ENCODE measurements at places on chromosomes 7 and 10.

- DNase-seq: no peak
Measured at GRCh38 chr7:98618786-98619185, 1.7 kb downstream of the NPTX2 start.

DNA sequence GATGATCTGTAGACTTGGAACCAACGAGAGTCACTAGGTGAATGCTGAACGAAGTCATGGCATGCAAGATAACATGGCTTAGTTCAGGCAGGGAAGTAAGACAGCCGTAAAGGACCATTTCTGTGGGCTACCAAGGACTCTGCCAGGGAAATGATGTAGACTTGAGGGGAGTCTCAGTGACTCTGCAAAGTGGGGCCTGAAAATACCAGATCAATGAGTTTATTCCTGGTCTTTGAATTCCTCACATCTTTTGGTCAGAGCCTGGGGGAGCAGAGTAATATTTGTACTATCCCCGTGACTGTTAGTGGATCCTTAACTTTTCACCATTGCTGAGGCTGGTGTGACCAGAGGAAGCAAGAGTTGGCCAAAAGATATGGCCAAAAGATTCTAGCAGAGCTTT is 60.7 kb upstream of the INHBA start:
- DNase-seq: no peak

GRCh38 chr10:60148266-60148840 is 241.3 kb downstream of the ANK3 start:
- no peak for DNase-seq

DNA sequence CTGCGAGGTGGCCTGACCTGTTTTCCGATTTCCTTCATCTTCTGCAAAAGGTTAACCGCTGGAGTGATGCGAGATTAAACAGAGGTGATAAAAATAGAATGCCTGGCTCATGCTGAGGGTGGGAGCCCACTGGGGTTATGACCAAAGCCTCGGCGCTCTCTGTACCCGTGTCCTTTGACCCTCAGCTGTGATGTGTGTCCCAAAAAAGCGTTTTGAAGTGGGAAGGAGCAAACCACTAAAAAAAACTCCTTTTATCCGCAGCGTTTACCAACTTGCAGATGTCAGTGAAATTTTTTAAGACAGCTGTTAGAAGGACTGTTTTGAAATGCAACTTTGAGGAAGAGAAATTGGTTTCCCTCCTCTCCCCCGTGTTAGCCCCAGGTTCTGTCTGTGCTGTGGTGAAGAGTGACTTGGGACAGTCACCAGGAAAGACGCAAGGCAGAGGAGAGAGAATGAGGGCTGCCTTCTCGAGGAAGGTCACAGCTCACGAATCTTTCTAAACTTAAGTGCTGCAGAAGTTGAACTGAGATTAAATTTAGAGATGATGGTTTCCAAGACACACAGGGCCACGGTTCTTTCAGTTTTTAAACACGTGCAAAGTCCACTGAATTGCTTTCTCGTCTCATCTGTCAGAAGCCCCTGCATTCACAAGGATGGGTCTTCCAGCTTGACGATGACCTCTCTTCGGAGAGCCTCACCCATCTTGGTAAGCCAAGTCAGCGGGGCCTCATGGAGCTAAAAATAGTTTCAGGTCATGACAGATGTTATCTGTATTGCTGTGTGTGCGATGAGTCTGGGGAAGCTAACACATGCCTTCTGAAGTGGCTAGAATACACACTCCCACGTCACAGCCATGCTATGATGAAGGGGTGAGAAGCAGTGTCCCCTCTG is 27.6 kb downstream of the AMZ1 start:
- DNase-seq: no peak

- no peak for DNase-seq
Measured at GRCh38 chr10:74072503-74072902, 74.6 kb downstream of the VCL start.

DNA sequence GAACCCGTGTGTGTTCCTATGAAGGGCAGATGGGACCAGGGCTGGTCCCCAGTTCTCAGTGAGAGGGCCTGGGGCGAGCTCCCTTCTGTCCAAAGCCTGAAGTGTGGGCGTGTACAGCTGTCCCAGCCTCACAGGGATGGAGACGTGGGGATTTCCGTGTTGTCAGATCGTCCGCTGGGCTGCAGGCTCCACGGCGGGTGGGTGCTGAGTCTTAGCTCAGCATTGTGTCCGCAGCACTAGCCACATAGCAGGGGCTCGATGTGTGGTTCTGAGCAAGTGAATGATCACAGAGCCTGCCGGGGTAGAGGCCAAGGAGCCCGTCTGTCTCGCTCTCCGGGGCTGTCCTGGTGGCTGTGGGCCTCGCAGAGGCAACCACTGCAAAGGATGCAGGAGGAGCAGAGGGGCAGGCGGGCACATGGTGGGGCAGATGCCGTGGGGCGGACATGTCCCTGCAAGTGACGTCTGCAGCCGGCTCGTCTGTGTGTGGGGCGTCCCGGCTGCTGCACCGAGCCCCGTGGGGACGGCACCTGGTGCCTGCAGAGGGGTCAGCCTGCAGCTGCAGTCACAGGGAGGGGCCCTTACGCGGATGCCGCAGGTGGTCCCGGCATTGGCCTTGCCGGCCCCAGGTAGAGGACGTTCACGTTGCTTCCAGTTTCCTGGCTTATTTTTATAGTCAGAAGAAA is 30.9 kb downstream of the FAM20C start:
- no peak for DNase-seq

DNA sequence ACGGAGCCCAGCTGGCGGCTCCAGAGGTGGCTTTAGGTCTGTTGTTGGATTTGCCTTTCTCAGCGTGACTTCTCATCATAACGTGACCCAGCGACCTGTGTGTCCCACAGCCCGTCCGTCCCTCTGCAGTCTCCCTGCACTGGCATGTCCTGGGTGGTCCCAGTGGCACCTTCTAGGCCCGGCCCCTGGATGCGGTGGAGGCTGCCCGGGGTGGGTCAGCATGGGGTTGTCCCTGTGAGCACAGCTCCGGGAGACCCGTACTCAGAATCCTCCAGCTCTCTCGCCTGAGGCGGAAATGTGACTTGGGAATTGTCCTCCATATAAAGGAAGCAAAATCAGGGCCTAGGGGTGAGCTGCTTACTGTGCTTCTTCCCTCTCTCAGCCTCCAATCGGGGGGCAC is 25.6 kb upstream of the AP5Z1 start:
- DNase-seq: no peak

- peak; percentile 71 for DNase-seq
Measured at GRCh38 chr10:69327463-69328379, 49.4 kb downstream of the HK1 start.

DNA sequence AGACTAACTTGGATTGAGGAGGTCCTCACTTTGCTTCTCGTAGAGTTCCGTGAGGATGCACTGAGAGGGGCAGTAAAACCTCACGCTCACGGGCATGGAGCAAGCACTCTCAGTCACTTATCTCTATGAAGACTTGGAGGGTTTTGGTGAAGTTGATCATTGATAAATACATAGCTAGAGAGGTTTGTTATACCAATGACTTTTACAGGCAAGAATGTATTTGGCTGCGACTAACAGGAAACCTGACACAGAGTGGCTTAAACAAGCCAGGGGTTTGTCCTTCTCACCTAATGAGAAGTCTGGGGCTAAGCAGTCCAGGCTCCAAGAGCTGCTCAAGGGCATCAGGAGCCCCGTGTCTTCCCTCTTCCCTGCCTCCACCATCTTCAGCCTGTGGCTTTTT is 6.1 kb downstream of the BICC1 start:
- no peak for DNase-seq

DNA sequence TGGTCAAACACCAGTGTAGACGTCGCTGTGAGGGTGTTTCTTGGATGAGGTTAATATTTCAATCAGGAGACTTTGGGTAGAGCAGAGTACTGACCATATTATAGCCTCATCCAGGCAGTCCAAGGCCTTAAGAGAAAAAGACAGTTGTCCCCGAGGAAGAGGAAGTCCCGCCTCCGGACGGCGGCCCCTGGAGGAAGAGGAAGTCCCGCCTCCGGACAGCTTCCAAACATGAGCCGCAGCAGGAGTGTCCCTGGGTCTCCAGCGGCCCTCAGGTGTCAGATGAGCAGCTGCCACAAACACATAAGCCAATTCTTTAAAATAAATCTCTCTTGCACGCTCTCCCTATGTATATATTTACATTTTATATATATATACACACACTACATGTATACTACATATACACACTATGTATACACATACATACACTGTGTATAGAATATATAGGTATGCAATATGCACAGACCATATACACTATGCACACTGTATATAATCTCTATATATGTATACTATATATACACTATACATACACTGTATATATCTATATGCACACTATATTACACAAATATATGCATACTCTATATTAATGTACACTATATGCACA is 37.5 kb downstream of the PWWP2B start:
- DNase-seq: no peak

DNA sequence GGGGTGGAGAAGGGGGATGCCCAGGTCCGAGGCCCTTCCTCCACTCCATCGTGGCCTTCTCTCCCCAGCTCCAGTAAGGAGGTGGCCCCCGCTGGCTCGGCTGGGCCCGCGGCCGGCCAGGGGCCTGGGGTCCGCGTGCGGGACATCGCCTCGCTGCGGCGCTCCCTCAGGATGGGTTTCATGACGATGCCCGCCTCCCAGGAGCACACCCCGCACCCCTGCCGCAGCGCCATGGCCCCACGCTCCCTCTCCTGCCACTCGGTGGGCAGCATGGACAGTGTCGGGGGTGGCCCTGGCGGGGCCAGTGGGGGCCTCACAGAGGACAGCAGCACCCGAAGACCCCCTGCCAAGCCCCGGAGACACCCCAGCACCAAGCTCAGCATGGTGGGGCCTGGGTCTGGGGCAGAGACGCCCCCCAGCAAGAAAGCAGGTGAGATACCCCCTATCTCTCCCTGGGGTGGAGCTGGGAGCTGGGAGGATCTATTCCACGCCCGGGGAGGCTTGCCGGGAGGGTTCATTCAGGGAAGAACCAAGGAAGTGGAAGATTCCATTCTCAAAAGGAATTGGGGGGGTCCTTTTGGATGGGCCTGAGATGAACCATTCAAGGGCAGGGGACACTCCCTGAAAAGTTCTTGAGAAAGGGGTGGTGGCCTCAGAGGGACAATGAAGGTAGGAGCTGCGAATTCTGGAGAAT is 3.2 kb downstream of the NYAP1 start:
- DNase-seq: no peak

- no peak for DNase-seq
Measured at GRCh38 chr10:10845826-10846503, 171.7 kb upstream of the CELF2 start.

GRCh38 chr10:14468023-14468441 is 137.3 kb upstream of the FRMD4A start:
- DNase-seq: no peak

- no peak for DNase-seq
Measured at GRCh38 chr7:22252936-22253536, 103.9 kb downstream of the RAPGEF5 start.

- peak; percentile 33 for DNase-seq
Measured at GRCh38 chr7:30682212-30683083, at the start of gene CRHR2. Gene CRHR2 (minus strand): TSS chr7:30682456. CDS start chr7:30682280, 176 bp downstream.

GRCh38 chr7:434891-435629 is 84.6 kb downstream of the PDGFA start:
- no peak for DNase-seq

DNA sequence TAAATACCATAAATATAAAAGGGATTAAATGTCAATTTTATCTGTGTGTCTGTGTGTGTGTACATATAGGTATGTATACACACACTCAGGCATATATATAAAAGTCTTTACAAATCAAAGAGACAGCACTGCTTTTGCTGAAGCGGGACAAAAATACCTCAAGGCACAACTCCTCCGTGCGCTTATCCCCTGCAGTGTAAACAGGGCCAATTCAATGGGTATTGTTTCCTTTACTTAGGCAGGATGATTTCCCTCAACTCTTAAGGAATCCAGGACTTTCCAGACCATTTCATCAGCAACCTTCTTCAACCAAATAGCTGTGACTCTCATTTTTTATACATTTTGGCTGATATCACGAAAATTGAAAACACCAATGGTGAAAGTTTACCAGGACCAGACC is 227.7 kb downstream of the CRPPA start:
- DNase-seq: no peak

DNA sequence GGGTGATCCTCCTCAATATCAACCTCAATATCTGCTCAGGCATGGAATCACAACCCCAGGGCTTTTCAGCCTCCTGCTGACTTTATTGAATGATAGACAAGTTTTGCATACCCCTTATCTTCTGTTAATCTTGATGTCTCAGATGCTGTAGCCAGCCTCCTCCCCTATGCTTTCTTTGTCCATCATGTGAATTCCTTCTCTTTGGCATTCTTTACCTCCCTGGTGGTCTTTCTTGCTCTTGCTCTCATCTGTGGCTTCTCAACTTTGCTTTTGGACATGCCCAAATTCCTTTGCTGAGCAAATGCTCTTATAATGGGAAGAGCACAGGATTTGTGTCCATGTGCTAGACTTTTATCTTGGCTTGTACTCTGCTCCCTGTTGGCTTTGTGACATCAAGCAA is 73.4 kb upstream of the FAM13C start:
- DNase-seq: no peak

GRCh38 chr10:119263951-119264617 is 56.7 kb downstream of the GRK5 start:
- no peak for DNase-seq

GRCh38 chr7:96321031-96321657 is 754 bp downstream of the SLC25A13 start:
- peak; percentile 69 for DNase-seq

DNA sequence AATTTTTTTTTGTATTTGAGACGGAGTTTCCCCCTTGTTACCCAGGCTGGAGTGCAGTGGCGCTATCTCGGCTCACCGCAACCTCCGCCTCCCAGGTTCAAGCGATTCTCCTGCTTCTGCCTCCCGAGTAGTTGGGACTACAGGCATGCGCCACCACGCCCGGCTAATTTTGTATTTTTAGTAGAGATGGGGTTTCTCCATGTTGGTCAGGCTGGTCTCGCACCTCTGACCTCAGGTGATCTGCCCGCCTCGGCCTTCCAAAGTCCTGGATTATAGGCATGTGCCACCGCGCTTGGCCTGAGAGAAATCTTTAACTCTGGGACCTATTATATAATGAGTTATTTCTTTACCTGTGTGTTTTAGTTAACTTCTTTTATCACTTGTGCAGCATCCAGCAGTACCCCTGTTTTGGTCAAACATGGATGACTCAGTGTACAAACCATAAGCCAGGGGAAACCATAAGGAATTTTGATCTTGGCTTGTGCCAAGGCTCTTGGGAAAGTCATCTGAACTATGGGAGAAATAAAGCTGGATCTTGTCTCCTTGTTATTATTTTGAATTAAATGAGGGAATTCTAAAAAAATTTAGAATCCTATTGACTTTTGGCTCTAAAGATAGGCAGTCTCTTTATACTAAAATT is 23.6 kb upstream of the ZRANB1 start:
- DNase-seq: no peak

- no peak for DNase-seq
Measured at GRCh38 chr10:17387861-17388503, 66.4 kb downstream of the ST8SIA6 start.

GRCh38 chr10:68828833-68829232 is 1.5 kb downstream of the STOX1 start:
- no peak for DNase-seq

GRCh38 chr10:26367771-26368170 is 70.4 kb upstream of the APBB1IP start:
- DNase-seq: peak; percentile 64

GRCh38 chr7:80884511-80885195 is 34.2 kb downstream of the SEMA3C start:
- DNase-seq: no peak

GRCh38 chr7:156998988-156999957 is 11.2 kb downstream of the MNX1 start:
- DNase-seq: peak; percentile 36

- no peak for DNase-seq
Measured at GRCh38 chr10:63722537-63722936, 201.3 kb downstream of the REEP3 start.
